Activated CD4-positive, alpha-beta memory T cell treated with anti-CD3 and anti-CD28 coated beads for 36 hours (primary cell): ENCODE measurements at places on chromosomes 1 and 21. TPM values are rescaled to one million over a fixed set of nuclear protein-coding genes. Genes with fewer than 3 reads are reported as not detected.

DNA sequence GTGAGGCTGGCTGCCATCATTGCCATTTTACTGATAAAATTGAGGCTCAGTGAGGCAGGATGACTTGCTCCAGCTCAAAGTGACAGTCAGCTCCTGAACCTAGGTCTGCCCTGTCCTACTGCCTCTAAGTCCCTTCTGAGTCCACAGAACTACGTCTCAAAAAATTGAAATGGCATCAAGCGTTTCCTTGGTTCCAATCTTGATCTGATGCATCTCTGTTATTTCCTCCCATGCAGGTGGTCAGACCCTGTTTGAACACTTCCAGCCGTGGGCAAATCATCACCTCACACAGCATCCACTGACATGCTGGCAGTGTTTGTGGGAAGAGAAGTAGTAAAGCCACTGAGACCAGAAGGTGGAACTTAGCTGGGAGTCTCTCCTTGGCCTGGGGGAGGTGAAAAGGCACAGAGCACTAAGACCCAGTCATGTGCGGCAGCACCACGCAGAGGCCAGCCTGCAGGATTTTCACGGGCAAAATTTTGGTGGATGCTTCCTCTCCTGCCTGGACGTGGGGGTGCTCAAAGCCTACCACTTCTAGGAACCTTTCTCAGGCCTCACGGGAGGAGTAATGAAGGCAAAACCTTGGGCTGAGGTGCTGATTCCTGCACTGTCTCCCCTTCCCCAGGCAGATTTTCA lies 7.8 kb upstream of the CPLANE2 start:
- H3K36me3 ChIP-seq = peaks cover 2% of the 10 kb centered on the region
- no peak for DNase-seq
- no peaks in the 10 kb centered on the region for H3K27me3 ChIP-seq
- no peak overlapping the region for H3K27ac ChIP-seq
- peaks cover 13% of the 10 kb centered on the region for H3K4me1 ChIP-seq

DNA sequence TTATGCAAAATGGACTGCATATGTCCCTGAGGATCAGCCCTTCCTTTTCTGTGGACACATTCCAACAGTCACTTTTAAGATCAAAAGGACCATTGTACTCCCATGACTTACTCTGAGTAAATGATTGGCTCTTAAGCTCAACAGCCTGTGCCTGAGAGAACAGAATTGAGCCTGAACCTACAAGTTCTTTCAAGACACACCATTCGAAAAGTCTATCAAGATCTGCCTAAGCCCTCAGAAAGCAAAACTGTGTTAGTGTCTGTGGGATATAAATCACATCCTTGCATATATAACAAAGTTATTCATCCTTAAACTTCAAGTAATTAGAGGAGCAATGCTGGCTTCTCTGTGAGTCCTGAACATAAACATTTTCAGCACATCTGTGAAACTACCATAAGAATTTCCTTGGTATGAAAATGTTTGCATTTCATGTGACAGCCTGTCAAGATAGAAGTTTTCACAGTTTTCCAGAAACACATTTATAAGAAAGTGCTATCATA lies 41.6 kb downstream of the PCNX2 start:
- H3K27me3 ChIP-seq = no peaks in the 10 kb centered on the region
- no peak overlapping the region for H3K4me3 ChIP-seq
- H3K27ac ChIP-seq = no peak overlapping the region
- no peaks in the 10 kb centered on the region for H3K4me1 ChIP-seq
- H3K36me3 ChIP-seq = peaks cover 40% of the 10 kb centered on the region
- no peak for DNase-seq

DNA sequence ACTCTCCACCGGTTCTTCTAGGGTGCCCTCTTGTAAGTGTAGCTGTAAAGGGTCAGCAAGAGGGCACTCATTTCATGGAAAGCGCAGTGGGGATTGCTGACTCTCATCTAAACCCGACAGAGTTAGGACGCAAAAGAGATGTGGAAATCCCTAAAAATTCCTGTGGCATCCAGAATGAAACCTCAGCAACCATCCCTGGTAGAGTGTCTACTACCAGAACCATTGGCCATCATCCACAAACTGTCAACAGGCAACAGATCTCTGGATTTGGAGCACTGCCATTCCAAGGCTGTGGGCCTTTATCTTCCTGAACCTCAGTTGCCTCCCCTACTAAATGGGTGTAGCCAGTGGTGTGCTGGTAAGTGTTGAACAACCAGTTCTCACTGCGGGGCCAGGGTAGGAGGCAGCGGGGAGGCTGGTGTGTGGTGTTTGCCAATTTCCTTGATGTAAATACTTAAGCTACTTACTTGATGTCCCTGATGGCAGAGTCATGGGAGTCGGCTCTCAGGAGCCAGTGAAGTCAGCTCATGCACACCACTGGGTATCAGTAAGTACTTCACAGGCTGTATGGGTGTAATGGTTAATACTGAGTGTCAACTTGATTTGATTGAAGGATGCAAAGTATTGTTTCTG lies 195.8 kb downstream of the KAZN start:
- H3K36me3 ChIP-seq = no peaks in the 10 kb centered on the region
- H3K27ac ChIP-seq = no peak overlapping the region
- no peaks in the 10 kb centered on the region for H3K4me1 ChIP-seq

DNA sequence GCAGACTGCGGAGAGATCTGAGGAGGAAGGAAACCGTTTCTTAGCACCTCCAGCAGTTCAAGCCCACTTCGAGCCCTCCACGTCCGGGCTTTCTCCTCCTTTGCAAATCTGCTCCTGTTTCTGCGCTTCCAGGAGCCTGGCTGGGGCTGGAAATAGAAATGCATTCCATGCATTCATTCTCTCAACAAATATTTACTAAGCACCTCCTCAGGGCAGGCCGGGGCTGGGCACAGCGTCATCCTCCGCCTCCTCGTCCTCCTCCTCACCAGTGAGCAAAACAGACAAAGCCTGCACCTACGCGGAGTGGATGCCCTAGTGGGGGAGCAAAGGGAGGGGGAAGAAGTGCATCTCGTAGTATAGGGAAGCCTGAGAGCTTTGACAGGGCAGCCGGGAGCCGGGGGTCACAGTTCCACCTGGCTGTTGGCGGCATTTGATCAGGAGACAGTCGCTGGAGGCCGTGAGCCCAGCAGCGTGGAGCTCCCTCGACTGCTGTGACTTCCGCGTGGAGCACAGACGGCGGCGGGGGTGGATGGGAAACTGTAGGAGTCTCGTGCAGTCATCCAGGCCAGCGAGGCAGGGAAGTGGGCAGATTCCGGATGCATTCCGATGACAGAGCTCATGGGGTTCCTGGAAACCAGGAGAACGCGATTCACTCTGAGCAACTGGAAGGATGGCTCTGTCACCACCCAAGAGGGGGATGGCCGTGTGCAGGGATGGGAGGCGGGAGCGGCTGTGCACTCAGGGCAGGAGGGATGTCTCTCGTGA lies 93.5 kb downstream of the SIK1 start:
- no peak overlapping the region for H3K4me3 ChIP-seq
- H3K36me3 ChIP-seq = no peaks in the 10 kb centered on the region
- peaks cover 3% of the 10 kb centered on the region for H3K27me3 ChIP-seq
- no peak for DNase-seq
- H3K27ac ChIP-seq = no peak overlapping the region
- H3K4me1 ChIP-seq = no peaks in the 10 kb centered on the region

DNA sequence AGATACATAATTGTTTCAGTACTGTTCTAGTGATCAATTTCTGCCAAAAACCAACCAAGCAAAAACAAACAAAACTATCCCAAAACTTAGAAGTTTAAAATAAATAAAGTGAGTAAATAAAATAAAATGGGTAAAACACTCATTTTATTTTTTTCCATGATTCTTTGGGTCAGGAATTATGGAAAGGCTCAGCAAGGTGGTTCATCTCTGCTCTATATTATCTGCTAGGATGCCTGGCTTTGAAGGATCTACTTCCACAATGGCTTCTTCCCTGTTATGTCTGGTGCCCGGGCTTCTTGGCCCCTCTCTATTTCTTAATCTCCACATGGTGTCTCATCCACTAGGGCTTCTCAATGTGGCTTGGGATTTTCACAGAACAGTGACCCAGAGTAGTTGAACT lies 29.1 kb upstream of the ADAMTS1 start:
- H3K4me1 ChIP-seq = no peaks in the 10 kb centered on the region
- no peaks in the 10 kb centered on the region for H3K36me3 ChIP-seq
- no peak overlapping the region for H3K27ac ChIP-seq
- no peak for DNase-seq
- H3K27me3 ChIP-seq = no peaks in the 10 kb centered on the region

The BTBD8 gene
- 2.9 TPM for total RNA-seq

GRCh38 chr1:240712014-240712731 lies 100.2 kb upstream of the GREM2 start:
- no peaks in the 10 kb centered on the region for H3K36me3 ChIP-seq
- no peaks in the 10 kb centered on the region for H3K4me1 ChIP-seq
- H3K4me3 ChIP-seq = no peak overlapping the region

DNA sequence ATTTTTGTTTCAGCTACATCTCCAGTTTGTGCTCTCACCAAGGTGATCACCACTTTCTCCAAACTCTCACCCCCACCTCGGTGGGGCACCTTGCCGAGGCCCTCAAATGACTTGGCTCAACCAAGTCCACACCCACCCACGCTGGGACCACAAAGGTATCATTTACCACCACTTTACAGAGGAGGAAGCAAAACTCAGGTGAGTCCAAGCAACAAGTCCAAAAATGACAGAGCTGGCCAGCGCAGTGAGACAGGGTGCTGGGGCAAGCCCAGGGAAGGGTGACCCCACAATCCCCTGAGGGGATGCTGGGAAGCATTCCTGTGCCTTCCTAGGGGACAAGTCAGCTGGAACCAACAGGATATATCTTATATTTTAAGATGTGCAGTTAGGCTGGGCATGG lies 24.7 kb downstream of the SSBP3 start:
- H3K27ac ChIP-seq = no peak overlapping the region
- DNase-seq = peak; percentile 39
- peaks cover 41% of the 10 kb centered on the region for H3K4me1 ChIP-seq
- H3K36me3 ChIP-seq = peaks cover 4% of the 10 kb centered on the region

DNA sequence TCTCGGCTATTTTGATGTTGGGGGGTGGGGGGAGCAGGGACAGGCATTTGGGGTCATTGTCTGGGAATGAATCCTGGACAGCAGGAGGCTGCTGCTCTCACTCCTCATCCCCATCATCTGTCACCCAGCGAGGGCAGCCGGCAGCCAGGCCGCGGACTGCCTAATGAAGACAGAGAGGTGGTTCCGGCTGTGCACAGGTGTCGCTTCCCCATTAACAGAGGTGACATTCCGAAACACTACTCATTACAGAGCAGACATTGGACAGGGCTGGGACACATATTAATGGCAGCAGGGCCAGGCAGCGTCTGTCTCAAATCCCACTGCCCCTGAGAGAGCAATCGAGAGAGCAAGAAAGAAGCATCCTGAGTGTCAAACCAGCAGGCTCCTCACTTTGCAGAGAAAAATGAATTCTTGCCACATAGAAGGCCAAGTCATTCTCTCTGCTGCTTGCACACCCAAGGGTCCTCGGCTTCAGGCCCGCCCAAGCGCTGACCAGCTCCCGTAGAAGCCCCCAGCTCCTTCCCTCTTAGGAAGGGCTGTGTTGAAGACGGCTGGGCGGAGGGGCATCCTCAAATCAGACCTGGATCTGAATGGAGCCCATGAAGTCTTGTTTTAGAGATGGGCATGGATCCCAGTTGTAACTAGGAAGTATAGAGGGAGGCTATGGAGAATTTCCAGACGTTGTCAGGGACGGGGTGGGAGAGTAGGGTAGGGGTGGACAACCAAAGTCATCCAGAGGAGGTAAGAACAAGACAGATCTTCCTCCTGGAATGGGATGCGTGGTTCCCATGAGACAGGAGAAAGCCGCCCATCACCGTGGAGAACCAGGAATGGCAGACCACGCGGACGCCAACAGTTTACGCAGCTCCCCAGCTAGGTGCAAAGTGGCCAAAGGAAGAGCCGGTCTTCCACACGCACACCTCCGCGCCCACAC lies 8.2 kb upstream of the LEMD1 start:
- DNase-seq = no peak
- H3K27me3 ChIP-seq = peaks cover 8% of the 10 kb centered on the region
- peaks cover 10% of the 10 kb centered on the region for H3K4me1 ChIP-seq
- no peak overlapping the region for H3K27ac ChIP-seq

GRCh38 chr1:82455342-82455741 lies 654.6 kb downstream of the ADGRL2 start:
- H3K4me3 ChIP-seq = no peak overlapping the region
- DNase-seq = no peak
- H3K27ac ChIP-seq = no peak overlapping the region
- H3K36me3 ChIP-seq = no peaks in the 10 kb centered on the region

DNA sequence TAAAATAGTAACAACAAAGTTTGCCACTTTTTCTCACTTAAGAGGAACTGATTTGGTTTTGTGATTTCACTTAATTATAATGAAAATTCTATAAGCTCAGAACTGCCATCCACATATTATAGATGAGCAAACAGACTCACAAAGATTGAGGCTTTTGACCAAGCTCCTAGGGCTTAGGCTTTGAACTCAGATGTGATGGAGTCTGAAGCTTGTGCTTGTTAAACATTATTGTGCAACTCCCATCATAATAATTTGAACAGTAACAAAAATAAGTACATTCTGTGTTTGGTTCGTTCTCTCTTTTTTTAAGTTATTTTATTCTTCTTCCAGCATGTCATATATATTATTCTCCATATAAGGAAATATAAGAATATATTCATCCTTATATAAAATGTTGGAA lies 403.4 kb downstream of the PTPRC start:
- no peak for DNase-seq
- H3K27me3 ChIP-seq = no peaks in the 10 kb centered on the region
- no peaks in the 10 kb centered on the region for H3K36me3 ChIP-seq
- no peak overlapping the region for H3K4me3 ChIP-seq

The FCRL4 gene
- not detected for total RNA-seq

DNA sequence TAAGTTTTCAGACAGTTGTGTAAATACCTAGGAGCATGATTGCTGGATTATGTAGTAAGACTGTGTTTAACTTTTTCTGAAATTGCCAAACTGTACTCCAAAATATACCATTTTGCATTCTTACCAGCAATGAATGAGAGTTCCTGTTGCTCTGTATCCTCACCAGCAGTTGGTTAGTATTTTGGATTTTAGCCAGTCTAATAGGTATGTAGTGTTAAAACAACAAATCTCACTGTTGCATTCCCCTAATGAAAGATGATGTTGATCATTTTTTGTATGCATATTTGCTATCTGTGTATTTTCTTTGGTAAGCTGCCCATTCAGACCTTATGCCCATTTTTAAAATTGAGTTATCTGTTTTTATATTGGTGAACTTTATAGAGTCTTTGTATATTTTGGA lies 89.9 kb downstream of the RASAL2 start:
- no peak overlapping the region for H3K27ac ChIP-seq
- no peaks in the 10 kb centered on the region for H3K27me3 ChIP-seq
- H3K36me3 ChIP-seq = no peaks in the 10 kb centered on the region
- H3K4me1 ChIP-seq = no peaks in the 10 kb centered on the region

The ST6GALNAC5 gene
- not detected for total RNA-seq

- H3K36me3 ChIP-seq = peaks cover 3% of the 10 kb centered on the region
- peaks cover 12% of the 10 kb centered on the region for H3K4me1 ChIP-seq
- no peak overlapping the region for H3K27ac ChIP-seq
- no peak overlapping the region for H3K4me3 ChIP-seq
- DNase-seq = no peak
These were observed 45.8 kb upstream of the PDE9A start for GRCh38 chr21:42607525-42608102.

The PINK1 gene
- total RNA-seq = 4.8 TPM

The C1orf74 gene
- total RNA-seq = 3.5 TPM

- no peaks in the 10 kb centered on the region for H3K36me3 ChIP-seq
- H3K4me1 ChIP-seq = peaks cover 29% of the 10 kb centered on the region
- DNase-seq = peak; percentile 41
- no peaks in the 10 kb centered on the region for H3K27me3 ChIP-seq
These were observed 15.7 kb downstream of the IFI6 start for GRCh38 chr1:27656157-27656893.

The WNT2B gene
- total RNA-seq = 0.05 TPM

The A3GALT2 gene
- total RNA-seq = not detected

The EXTL1 gene
- total RNA-seq = not detected
